Right renal pelvis (tissue), 4 donors: ENCODE measurements at places on chromosomes 12 and 14.

GRCh38 chr14:29126361-29126760, 359.8 kb downstream of the FOXG1 start:
- DNase-seq: no peak

DNA sequence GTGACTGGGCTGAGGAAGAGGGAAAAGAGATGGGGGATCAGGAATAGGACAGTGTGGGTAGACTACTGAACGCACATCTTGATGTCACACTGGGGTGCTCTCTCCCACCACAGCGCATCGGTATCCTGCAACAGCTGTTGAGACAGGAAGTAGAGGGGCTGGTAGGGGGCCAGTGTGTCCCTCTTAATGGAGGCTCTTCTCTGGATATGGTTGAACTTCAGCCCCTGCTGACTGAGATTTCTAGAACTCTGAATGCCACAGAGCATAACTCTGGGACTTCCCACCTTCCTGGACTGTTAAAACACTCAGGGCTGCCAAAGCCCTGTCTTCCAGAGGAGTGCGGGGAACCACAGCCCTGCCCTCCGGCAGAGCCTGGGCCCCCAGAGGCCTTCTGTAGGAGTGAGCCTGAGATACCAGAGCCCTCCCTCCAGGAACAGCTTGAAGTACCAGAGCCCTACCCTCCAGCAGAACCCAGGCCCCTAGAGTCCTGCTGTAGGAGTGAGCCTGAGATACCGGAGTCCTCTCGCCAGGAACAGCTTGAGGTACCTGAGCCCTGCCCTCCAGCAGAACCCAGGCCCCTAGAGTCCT, 6.9 kb downstream of the C1QL4 start:
- DNase-seq: no peak

DNA sequence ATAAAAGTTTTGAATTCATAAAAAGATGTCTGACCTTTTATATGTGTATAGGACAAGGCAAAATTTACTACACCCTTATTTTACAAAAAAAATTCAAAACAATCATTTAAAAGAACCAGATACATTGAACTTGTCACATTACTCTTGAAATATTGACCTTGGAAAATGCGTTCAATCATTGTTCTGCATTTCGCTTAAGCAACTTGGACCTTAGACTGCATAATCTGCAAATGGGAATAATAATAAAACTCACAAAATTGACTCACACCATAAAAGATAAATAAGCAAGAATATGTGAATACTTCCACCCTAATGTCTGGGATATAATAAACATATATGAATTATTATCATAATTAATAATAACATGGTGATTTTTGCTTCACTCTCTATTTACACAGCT, 69.4 kb upstream of the PTPRB start:
- no peak for DNase-seq

DNA sequence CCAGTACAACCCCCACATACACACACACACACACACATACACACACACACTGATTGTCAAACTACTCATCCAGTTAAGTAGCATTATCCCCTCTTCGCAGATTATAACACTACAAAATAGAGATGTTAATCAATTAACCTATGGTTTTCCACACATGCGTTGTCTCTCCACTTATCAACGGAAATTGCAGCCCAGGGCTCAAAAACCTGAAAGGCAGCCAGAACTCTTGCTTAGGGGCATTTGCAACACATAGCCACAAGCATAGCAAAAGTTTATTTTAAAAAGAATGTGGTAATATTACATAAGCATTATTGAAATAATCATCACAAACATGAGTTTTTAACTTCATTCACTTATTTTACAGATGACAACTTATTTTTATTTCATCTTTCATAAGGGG, 265.8 kb downstream of the SLC16A7 start:
- no peak for DNase-seq

GRCh38 chr14:95356245-95356869, 36.6 kb upstream of the CLMN start:
- DNase-seq: no peak

GRCh38 chr14:30869551-30870155, 4.7 kb upstream of the COCH start:
- no peak for DNase-seq

DNA sequence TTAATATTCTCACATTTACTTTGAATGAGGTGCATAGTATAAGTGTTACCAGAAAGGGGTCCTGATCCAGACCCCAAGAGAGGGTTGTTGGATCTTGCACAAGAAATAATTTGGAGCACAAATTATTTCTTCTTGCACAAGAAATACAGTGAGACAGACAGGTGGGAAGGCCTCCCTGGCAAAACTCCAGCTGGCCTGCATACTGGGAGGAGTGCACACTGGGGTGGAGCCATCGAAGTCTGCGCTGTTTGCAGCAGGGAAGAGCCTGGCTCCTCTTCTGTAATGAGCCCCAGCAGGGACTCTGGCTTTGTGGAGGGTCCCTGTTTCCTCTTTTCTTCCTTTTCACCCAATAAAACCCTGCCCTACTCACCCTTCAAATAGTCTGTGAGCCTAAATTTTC, 141.6 kb downstream of the GLT1D1 start:
- DNase-seq: no peak

DNA sequence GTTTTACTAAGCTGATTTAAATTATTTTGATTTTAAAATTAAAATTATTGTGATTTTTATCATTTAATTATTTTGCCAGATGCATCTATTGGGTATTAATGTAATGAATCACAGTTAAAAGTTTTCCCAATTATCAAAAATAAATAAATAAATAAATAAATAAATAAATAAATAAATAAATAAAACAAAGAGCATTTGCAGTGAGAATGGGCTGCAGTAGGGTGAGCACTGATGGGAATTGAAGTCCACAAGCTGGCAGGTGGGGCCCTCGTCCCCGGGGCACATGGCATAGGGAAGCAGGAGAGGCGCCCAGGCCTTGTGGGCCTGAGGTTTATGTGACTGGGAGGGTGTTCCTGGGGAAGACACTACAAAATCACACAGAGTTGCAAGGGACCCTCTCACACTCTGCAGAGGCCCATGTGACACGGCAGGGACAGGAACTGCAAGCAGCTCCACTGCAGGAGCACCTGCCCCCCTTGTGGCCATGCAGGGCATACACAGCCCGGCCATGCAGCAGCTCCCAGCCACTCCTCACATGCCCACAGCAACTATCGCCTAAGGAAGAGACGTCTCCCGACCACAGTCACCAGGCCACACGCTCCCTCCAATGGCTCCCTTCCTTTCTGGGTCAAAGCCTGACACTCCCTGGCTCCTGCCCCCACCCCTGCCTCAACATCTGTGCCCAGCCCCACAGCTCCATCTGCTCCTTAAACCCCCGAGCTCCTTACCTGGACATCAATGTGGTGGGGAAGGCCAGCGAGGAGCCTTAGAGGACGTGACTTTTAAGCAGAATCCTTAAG, 256.3 kb upstream of the SFSWAP start:
- DNase-seq: no peak

- no peak for DNase-seq
Measured at GRCh38 chr12:53251477-53252348, 16.4 kb upstream of the ESPL1 start.

- DNase-seq: no peak
Measured at GRCh38 chr12:101172316-101172715, 37.7 kb downstream of the SLC5A8 start.

- no peak for DNase-seq
Measured at GRCh38 chr12:12439636-12440035, 82.8 kb downstream of the BORCS5 start.
